ENCODE measurements at places on chromosomes 7 and 10.

DNA sequence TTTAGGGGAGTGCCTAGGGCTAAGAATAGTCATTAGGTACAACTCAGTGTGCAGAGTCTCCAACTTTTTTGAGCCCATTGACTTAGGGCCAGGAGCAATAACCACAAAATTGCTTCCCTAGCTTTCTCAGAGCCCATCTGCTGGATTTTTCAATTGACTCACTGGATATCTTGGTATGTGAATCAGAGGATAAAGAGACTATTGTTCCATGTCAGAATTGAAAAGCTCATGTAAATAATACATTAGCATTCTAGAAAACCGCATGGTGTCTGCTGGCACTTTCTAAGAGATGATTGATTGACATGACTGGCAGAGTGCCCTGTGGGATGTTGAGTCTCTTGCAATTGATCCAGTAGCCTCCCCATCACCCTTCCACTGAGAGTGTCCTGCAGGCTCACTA lies 246.2 kb downstream of the CCDC7 start:
- no peak for DNase-seq

- DNase-seq, result no peak
Measured at GRCh38 chr7:2158331-2159175, 74.2 kb downstream of the MAD1L1 start.

- DNase-seq, result no peak
Measured at GRCh38 chr7:33669251-33669670, 236.1 kb upstream of the BMPER start.

- no peak for DNase-seq
Measured at GRCh38 chr7:3028071-3028757, 15.5 kb downstream of the CARD11 start.

DNA sequence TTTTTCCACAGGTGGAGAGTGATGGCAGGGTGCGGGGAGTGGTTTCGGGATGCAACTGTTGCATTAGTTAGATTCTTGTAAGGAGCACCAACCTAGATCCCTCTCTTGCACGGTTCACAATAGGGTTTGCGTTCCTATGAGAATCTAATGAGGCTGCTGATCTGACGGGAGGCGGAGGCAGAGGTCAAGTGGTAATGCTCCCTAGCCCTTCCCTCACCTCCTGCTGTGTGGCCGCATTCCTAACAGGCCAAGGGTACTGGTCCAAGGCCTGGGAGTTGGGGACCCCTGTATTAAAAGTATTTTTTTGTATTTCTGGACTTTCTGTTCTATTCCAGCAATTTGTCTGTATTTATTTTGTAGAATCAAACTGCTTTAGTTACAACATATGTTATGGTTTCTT lies 7.2 kb downstream of the CBLL1 start:
- no peak for DNase-seq

DNA sequence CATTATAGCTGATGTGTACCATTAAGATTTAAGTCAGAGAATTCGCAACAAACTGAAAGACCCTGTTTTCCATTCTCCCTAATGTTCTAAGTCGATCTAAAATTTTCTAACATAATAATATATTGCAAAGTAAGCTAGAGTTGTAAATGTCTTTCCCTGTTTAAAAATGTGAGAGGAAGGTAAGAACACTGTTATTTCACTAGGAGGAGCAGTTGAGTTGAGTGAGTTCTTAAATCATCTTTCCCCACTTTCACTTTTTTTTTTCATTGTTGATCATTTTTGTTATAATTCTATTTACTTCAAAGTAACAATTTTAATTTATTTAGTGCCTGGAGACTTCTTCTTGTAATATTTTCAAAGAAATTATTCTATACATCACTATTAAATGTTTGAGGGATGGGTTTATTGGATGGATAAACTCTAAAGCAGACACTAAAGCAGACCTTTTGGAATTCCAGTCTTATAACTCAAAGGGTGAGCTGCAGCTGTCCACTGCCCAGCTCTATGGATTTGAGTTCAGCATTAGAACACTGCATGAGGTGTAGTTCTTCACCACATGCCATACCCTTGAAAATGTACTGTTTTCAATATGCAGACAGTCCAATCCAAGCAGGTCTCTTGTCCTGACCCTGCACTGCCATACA lies 181.3 kb upstream of the FZD1 start:
- DNase-seq, result no peak

DNA sequence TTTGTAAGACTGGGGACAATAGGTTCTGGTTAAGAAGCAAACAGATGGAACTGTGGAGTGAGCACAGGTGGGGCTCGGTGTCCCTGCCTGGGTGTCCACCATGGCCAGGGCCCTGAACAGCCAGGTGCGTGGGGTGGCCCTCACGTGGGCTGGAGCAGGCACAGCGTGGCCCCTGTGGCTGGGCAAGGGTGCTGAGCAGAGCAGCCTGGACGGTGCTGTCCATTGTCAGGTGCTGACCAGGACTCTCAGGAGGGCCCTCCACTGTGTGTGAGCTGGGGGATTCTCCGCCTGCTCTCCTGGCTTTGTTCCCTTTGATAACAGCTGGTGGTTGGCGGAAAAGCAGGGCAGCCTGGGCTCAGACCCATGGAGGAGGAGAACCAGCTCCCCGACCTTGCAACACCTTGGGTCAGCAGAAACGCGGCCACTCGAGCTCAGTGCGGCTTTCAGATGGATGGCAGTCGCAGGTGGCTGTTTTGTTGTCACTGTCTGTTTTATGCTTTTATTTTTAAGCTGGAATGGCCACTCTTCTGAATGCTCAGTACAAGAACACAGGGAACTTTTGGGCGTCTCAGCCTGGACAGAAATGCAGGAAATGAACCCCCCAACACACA lies 273.9 kb upstream of the ADARB2 start:
- DNase-seq, result no peak
